ENCODE measurements at places on chromosomes 2 and 18.

- no peak for DNase-seq
These were observed 15.2 kb downstream of the LANCL1 start for GRCh38 chr2:210461401-210461800.

- DNase-seq, result no peak
These were observed 92.6 kb upstream of the PNPT1 start for GRCh38 chr2:55786280-55786679.

DNA sequence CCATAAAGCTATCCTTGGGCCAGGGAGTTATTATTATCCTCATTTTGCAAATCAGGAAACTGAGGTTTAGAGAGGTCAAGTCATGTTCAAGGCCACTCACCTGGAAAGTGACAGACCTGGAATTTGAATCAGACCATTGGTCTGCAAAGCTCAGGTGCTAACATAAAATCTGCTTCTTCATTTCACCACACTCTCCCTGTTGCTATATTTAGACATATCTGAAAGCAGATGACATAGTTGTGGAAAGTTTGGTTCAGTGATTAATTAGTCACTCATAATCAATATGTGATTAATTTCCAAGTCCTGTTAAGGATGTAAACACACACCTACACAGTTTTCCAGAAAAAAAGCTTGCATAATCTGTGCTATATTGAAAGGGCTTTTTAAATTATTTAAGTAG lies 57.4 kb downstream of the LINC00305 start:
- DNase-seq, result no peak

DNA sequence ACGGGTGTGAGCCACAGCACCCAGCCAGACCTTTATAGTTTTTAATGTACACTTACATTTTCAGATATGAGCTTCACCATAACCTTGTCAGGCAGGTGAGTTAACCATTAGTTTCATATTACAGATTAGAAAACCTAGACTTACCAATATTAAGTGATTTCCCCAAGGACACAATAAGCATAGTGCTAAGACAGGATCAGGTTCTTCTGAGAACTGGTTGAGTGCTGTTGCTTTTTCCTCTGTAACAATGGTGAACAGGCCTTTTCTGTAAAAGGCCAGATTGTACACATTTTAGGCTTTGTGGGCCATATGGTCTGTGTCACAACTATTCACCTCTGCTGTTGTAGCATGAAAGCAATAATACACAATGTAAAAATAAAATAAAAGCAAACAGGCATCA lies 332.0 kb downstream of the PIK3C3 start:
- DNase-seq, result no peak

DNA sequence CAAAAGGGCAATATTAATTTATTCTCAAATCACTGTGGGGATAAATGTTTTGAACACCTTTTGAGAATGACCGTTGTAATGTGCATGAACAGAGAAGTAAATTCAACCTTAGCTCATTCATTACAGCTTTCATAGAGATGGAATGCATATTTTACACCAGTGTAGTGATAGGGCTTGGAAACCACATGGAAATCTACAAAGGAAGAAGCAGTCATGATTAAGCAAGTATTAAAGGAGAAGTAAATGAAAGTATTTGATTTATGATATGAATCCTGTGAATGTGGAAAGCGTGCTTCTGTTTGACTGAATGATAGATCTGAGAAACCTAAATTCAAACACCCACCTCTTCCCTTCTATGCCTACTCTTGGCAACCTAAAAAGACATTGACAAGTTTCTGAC lies 64.7 kb downstream of the CDH7 start:
- no peak for DNase-seq

DNA sequence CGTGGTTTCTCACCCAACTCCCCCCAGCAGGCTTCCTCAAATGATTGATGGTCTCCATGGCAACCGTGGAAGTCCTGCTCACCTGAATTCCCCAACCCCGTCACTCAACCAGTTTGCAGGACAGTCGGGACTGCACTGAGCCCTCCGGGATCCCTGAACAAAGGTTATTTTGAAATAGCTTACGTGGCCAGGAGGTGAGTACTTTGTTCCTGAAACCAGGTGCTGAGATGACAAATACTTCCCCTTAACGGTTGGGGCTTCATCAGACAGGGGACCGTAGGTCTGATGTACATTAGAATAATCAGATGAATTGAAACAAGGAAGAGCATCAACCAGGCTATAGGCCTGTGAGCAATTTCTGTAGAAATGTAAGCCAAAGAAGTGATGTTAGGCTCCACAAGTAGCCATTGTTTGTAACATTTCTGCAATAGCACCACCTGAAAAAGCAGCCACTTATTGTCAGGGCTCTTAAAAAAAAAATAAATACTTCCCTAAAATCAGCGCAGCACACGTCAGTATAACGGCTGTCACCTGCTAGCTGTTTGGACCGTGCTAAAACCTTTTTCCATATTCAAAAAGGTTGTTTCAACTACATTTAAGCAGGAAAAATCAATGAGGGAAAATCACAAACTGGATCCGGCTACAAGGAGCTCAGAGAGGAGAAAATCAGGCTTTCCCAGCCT lies 206.4 kb upstream of the ID2 start:
- peak; percentile 65 for DNase-seq

Data from stimulated activated CD4-positive, alpha-beta T cell treated with anti-CD3 and anti-CD28 coated beads, Interleukin-15, amount 100 ng/mL, for 24 hours (primary cell).